Mammary epithelial cell (primary cell): ENCODE measurements at places on chromosomes 1 and 21. TPM values are rescaled to one million over a fixed set of nuclear protein-coding genes. Genes with fewer than 3 reads are reported as not detected.

Gene C1orf226
- 2.2 TPM for total RNA-seq

Gene RHEX
- total RNA-seq, result not detected

Gene KRTAP20-3
- not detected for total RNA-seq

Gene KCNE2
- total RNA-seq, result 0.17 TPM
